H9 (cell line): ENCODE measurements at places on chromosomes 16 and 17. TPM values are rescaled to one million over a fixed set of nuclear protein-coding genes. Genes with fewer than 3 reads are reported as not detected.

DNA sequence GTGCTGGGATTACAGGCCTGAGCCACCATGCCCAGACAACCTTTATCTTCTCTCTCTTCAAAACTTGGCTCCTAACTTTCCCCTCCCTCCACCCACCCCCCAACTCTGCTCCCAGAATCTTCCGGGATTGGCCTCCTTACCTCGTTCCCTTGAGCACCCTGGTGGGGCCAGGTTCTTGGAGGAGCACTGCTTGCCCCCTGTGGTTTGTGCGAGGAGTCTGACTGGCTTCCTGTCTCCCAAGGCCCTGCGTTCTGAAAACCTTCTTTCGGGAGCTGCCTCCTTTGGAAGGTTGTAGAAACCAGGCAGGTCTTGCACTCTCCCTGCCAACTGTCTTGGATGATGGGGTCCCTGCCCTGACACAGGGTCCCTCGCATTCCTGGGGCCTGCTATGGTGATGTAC, 19.8 kb downstream of the PLXDC1 start:
- no peak for DNase-seq

DNA sequence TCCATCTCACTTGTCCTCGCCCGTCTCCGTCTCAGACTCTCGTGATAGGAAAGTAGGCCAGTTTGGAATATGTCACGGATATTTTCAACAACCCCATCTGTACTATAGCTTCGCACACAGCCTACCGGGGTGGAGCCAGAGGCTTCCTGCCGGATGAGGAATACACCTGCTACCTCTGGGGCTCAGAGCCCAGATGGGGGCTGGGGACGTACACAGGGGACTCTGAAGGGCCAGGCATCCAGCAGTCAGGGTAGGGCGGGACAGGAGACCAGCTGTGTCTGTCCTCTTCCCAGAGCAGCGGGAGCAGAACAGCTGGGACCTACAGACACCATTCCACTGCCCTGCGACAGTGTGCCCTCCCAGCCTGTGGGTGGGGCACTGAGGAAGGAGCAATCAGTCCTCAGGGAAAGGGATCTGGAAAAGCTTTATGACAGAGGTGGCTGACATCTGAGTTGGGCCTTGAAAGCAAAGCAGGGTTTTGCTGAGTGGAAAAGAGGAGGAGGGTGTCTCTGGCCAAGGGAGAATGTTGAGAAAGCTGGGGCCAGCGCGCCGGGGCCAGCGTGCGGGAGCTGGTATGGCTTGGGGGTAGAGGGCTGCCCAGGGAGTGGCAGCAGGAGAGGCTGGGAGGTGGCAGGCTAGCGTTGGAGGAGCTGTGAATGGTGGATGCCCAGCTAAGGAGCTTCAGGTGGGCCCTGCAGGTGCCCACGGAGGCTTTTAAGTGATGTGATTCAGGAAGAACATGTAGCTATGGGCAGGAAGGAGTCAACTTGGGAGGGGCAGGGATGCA, 11.5 kb upstream of the SRCIN1 start:
- DNase-seq = no peak

GRCh38 chr16:28301154-28301553, 8.8 kb downstream of the SBK1 start:
- DNase-seq = no peak

DNA sequence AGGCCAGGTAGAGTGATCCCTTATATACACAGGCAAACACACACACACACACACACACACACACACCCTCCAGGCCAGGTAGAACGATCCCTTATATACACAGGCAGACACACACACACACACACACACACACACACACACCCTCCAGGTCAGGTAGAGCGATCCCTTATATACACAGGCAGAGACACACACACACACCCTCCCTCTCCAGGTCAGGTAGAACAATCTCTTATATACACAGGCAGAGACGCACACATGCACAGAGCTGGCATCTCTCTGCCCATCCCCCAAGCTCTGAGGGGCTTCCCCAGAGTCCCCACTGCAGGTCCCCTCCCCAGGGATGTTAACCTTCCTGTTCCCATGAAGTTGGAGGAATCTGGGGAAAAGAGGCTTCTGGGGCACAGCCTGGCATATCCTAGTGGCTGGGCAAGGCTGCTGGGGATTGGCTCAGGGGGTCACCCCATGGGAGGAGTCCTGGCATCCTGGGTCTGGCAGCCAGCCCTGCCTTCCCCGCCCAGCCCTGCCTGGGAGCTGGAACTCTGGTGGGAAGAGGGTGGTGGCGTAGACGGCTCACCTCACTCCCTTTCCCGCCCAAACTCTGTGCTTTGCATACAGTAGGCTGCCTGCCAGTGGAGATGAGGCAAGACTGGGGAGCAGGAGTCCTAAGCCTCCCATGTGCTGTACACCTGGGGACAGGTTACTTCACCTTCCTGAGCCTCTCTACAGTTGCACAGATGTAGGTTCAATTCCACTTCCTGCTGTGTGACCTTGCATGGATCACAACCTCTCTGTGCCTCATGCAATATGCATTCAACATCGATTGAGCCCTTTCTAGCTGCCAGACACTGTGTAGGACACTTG, 41.8 kb downstream of the TEKT5 start:
- peak; percentile 64 for DNase-seq

- DNase-seq = peak; percentile 22
Measured at GRCh38 chr17:45335721-45336120, 18.9 kb upstream of the MAP3K14 start.

- peak; percentile 100 for DNase-seq
Measured at GRCh38 chr17:7329374-7329996, 350 bp upstream of the NEURL4 start.

GRCh38 chr17:42674755-42675347, 1.9 kb downstream of the PLEKHH3 start:
- peak; percentile 91 for DNase-seq

- no peak for DNase-seq
Measured at GRCh38 chr16:13902677-13903076, 17.3 kb upstream of the ERCC4 start.

- DNase-seq = no peak
Measured at GRCh38 chr17:58693208-58693607, 806 bp downstream of the RAD51C start.

GRCh38 chr17:29042679-29043538, at the start of gene PIPOX:
PIPOX (plus strand) TSS chr17:29043141; CDS start chr17:29043226, 85 bp downstream.
- DNase-seq = peak; percentile 96

DNA sequence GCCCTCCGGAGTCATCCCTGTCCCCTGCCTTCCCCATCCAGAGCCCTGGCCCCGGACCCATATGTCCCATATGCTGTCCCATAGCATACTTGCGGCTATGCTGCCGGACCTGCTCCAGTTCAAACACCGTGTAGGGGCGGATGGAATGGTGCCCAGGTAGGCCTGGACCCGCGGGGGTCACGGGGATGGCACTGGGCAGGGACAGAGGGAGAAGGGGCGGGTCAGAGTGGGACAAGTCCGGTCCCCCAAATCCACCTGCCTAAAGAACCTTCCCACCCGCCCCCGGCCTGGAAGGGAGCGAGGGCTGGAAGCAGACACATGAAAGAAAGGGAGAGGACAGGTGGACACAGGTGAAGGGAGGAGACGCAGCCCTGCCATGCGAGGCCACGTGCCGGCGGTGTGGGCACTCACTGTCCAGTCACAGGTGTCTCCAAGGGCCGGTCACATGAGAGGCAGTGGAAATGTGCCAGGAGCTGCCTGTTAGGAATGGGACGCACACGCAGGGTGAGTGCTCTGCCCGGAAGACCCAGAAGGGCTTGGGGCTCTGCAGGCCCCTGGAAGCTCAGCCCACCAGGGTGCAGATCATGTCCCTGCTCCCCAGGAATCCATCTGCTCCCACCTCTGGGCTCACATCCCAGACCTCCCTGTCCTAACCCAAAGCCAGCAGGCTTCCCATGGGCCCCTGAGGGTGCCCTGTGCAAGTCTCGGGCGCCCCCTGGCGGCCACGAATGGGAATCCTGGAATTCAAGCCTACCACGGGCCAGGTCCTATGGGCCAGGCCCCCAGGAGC, 14.0 kb downstream of the UBALD2 start:
- DNase-seq = peak; percentile 93

Gene KIAA0753
- total RNA-seq = 37.2 and 37.4 TPM in 2 replicates

Gene SLC12A3
- total RNA-seq = not detected in 2 replicates

Gene ALDH3A1
- 0.31 and 0.39 TPM in 2 replicates for total RNA-seq

Gene COX11
- total RNA-seq = 75.5 and 76.1 TPM in 2 replicates

Gene HSD11B2
- 33.5 and 35.1 TPM in 2 replicates for total RNA-seq

Gene WFDC1
- 0.24 and 0.29 TPM in 2 replicates for total RNA-seq

Gene ATAD5
- total RNA-seq = 24.6 and 27.0 TPM in 2 replicates
